ENCODE measurements at places on chromosomes 16 and 17.

DNA sequence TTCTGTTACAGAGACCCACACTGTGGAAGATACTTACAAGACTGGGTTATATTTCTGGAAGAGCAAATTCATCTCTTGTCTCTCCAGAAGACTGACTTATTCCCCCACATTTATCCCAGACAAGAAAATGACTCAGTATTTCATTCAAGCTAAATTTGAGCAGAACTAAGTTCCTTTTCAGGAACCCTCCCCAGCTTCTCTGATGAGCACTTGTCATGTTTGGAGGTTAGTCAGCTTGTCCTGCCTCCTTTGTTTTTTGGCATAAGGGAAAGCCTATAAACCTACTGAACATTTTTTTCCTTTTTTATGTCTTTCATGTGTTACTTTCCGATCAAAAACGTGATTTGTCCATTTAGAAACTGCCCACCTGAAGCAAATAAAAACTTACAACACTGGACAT, 198.0 kb downstream of the C16orf95 start:
- no peak for DNase-seq

DNA sequence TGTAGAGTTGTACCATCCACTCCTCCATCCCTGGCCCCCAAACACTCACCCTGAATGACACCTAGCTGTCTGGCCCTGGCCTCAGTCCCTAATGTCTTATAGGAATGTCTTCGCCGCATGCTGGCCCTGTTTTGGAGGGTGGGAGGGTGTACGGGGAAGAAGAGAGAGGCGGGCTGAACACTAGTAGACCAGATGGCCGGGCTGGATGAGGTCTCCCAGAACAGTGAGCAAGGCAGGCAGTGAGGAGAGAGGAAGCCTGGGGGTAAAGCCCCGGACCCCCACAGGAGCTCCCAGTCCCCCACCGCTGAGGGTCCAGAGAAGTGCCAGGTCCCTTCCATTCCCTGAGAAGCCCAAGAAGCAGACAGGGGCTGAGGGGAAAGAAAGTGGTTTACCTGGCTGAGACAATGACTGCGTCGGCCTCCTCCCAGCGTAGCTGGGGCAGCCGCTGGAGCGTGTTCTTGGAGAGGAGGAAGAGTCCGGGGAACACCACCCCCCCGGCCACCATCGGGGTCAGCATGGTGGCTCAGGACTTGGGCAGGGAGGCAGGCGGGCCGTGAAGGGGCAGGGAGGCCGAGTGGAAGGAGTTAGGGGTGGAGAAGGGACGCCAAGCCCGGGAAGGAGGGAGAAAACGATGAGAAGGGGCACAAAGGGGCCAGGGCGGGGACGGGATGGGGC, 923 bp downstream of the TLCD3B start:
- no peak for DNase-seq

- no peak for DNase-seq
These were observed 1.9 kb downstream of the NTN3 start for GRCh38 chr16:2472885-2473445.

DNA sequence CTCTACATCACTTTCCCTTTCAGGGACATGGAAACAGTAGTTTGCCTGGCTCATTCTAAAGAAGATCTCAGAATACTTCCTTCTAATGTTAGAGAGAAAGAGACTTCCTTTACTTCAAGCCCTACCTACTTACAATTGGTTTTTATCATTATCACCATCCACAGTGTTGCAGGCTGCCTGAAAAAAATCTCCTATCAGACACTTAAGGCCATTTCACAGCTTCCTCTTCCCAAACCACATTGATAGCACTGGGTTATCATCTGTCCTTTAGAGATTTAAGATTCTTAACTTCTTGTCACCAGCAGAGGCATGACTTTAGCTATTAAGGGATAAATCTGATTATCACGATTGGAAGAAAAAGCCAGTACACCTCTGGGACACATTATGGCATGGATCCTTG, 178.5 kb upstream of the TBX2 start:
- DNase-seq, result no peak

DNA sequence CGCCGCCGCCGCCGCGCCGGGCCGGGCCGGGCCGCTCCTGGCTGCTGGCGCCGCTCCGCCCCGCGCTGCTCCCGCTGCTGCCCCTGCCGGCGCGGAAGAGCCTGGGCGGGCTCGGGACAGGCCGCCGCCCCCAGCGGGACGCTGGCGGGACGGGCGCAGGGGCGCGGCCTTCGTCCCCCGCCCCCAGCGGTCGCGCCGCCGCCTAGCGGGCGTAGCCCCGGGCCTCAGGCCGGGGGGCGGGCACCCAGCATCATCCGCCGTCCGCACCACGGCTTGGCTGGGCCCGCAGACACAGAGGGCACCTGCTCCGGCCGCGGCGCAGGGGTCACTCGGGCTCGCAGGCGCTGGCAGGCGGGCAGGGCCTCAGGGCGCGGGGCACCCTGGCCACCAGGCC, at the start of gene AMFR:
AMFR (minus strand) TSS at position 107 of the 394 bp plus-strand sequence. CDS start 218 bp downstream, outside the sequence.
- DNase-seq, result peak; percentile 51

DNA sequence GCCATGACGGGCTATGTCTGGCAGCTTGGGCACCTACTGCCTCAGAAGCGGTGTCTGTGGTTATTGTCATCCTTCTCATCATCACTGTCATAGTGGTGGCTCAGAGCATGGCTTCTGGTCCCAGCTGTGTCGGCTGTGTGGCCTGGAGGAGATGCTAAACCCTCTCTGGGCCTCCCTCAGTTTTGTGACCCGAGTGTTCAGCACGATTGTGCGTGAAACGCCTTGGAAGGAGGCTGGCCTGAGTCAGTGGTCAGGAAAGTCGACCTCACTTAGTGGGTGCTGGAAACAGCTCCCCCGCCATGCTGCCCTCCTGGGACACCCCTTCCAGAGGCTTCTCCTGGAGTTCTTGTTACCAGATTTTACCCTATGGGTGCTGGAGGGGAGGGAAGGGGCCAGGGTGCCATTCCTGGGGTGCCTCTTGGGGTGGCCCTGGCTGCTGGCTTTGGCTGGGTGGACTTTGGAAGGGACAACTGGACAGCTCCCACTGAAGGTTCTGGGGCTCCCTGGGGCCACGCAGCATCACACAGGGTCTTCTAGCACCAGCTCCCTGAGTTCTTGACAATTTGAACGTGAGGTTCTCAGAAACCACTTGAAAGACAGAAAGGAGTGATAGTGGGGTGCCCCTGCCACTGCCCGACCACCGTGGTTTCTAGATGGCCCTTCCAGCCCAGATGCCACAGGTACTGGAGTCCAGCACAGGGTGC, 226.5 kb upstream of the GSE1 start:
- DNase-seq, result no peak

GRCh38 chr16:25841761-25842160, 150.0 kb downstream of the HS3ST4 start:
- no peak for DNase-seq

- no peak for DNase-seq
These were observed 231.1 kb upstream of the CA10 start for GRCh38 chr17:52389632-52390031.

GRCh38 chr16:74951681-74952080, 33.2 kb downstream of the WDR59 start:
- no peak for DNase-seq

- no peak for DNase-seq
These were observed 433.3 kb downstream of the CA10 start for GRCh38 chr17:51725185-51725584.

- peak; percentile 11 for DNase-seq
These were observed 57.8 kb upstream of the TEX2 start for GRCh38 chr17:64320613-64321553.

GRCh38 chr17:56834380-56835263, 671 bp downstream of the DGKE start:
- peak; percentile 55 for DNase-seq

DNA sequence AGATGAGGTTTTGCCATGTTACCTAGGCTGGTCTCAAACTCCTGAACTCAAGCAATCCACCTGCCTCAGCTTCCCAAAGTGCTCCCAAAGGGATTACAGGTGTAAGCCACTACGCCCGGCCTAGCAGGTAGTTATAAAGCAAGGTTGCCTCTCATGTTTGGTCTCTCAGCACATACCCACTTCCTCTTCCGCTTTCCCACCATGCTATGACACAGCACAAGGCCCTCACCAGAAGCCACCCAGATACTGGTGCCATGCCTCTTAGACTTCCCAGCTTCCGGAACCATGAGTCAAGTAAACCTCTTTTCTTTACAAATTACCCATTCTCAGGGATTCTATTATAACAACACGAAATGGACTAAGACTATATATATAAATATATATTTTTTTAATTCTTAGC, 143.6 kb downstream of the COPRS start:
- DNase-seq, result no peak

DNA sequence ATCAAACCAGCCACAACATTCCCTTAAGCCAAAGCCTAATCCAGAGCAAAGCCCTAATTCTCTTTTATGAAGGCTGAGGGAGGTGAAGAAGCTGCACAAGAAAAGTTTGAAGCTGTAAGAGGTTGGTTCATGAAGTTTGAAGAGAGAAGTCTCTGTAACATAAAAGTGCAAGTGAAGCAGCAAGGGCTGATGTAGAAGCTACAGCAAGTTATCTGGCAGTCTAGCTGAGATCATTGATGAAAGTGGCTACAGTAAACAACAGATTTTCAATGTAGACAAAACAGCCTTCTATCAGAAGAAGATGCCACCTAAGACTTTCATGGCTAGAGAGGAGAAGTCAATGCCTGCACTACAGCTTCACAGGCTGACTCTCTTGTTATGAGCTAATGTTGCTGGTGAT, 52.5 kb downstream of the NACA2 start:
- DNase-seq, result no peak

- no peak for DNase-seq
These were observed 7.3 kb upstream of the MEIOC start for GRCh38 chr17:44648963-44649362.

- DNase-seq, result no peak
These were observed 32.7 kb downstream of the ZZEF1 start for GRCh38 chr17:4110152-4110551.

- DNase-seq, result no peak
These were observed 63.4 kb downstream of the CRLF3 start for GRCh38 chr17:30761060-30761459.

GRCh38 chr17:27339836-27340550, 46.1 kb downstream of the WSB1 start:
- DNase-seq, result peak; percentile 31

- no peak for DNase-seq
These were observed 216.8 kb upstream of the RPL38 start for GRCh38 chr17:73986641-73987177.

DNA sequence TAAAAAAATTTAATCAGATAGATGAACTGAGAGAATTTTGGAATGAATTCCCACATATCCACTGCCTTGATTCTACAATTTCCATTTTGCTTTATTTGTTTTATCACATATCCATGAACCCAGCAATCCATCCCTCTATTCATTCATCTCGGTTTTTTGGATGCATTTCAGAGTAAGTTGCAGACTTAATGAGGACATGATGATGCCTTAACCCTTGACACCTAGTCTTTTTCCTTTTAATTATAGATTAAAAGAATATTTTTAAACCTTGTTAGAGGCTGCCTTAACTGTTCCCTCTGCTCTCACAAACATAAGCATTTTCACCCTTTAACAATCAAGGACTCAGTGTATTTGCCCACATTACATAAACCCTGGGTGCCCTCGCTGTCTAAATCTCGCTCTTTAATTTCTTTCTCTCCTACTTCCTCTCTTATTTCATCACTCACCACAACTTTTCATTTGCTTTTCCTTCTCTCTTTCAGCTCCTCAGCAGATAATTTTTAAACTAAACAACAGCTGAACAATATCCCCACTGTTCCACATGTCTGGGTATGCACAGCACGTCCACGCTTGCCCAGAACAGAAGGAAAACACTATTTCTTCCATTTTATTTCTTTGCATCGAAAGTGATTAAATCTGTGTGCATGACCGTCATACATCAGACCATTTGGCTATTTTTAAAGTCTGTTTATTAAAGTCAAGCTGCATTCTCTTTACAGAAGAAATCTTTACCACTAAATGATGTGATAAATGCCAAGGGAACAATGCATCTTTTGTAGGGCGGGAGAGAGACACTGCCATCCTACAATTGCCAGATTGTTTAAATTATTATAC, 39.9 kb downstream of the IQCK start:
- no peak for DNase-seq

- no peak for DNase-seq
These were observed 2.5 kb downstream of the GUCY2D start for GRCh38 chr17:8004899-8005298.

GRCh38 chr16:78285437-78285922, 186.0 kb downstream of the WWOX start:
- no peak for DNase-seq

DNA sequence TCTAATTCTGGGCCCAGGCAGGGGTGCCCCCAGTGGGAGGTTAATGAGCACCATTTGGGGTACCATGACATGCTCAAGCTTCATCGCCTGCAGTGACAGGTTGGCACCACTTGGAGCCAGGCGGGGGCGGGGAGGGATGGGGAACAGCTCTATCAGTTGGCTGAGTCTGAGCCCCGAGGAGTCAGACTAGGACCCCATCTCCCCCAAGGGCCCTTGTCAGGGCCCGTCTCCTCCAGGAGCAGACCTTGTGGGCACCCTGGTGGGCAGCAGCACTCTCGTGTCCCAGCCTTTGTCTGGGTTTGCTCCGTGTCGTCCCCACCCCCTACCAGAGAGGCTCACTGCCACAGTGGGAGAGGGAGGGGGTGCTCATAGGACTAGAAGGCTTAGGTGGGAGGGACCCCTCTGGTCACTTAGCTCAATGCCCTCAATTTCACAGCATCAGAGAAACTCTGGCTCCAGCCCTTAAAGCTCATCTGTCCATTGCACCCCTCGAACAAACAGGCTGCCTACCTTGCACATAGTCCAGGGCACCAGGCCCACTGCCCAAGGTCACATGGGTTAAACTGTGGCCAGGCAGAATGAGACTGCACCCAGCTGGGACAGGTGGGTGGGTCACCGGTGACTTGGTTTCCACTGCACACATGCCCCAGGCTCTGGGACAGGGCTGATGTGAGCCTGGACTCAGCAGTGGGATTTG, 4.1 kb downstream of the PPP1R9B start:
- DNase-seq, result no peak

DNA sequence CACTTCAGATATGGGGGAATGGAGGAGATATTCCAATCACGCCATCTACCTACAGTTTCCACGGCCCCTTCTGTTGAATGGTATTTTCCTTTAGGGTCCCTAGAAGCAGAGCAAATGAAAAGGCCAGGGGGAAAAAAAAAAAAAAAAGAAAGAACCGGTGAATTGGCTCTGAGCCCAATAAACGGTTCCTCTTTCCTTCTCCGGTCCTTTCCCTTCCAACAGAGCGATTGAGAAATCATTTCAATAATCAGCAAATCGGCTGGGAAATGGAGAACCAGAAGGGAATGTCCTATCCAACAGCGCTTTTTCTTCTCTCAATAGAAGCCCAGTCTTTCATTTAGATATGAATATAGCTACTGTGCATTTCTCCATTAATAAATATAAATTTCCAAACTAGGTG, 26.8 kb upstream of the HOXB13 start:
- no peak for DNase-seq

GRCh38 chr17:33385133-33385532, 92.0 kb upstream of the ASIC2 start:
- no peak for DNase-seq

GRCh38 chr17:38616361-38616760, 10.6 kb upstream of the SRCIN1 start:
- no peak for DNase-seq

GRCh38 chr17:82350182-82351030, 8.6 kb upstream of the TEX19 start:
- DNase-seq, result peak; percentile 41

GRCh38 chr16:11064851-11065250, 120.5 kb downstream of the CLEC16A start:
- DNase-seq, result no peak

- DNase-seq, result no peak
These were observed 167.7 kb downstream of the IRX3 start for GRCh38 chr16:54118846-54119245.

GRCh38 chr16:51399908-51400670, 249.0 kb upstream of the SALL1 start:
- DNase-seq, result no peak

- no peak for DNase-seq
These were observed 3.0 kb upstream of the KAT8 start for GRCh38 chr16:31114468-31114867.

All from stimulated activated CD8-positive, alpha-beta memory T cell treated with anti-CD3 and anti-CD28 coated beads, Interleukin-2, amount 100 ng/mL, for 48 hours (primary cell).